Fibroblast of skin of left quadriceps (primary cell): ENCODE measurements at places on chromosomes 5 and 9.

DNA sequence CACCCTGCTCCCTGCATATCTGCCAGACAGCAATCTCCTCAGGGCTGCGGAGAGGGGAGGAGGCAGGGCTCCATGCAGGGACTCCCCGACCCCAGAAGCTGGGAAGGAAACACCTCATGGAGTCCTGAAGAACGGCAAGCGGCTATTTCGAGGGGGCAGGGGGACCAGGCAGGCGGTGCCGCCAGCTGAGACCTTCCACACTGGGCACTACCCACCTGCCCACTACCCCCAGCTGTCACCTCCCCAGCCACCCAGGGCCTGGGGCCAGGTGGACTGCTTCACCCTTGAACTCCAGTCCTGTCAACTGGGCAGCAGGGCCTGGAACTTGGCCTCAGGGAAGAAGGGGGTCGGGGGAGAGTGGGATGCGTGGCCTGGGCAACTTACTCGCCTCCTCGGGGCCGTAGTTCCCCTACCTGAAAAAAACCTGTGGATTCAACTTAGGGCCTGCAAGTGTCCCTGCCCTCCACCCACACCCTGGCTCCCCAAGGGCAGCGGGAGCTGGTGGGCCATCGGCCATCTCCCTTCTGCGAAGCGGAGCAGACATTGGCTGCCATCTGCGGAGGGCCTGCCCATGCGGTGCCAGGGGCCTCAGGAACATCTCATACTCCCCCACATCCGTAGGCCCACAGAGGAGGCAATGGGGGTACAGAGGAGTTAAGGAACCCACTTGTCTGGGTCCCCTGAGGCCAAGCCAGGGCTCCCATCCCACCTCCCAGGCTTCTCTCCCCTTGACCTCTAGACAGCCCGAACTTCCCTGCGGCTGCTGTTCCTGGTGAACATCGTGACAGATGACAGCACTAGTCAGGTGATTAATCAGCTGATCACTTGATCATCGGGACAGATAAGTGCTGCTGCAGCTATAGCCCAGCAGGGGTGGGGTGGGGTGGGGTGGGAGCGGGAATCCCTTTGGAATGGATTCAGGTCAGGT, 18.5 kb upstream of the RALGDS start:
- no peak for DNase-seq

DNA sequence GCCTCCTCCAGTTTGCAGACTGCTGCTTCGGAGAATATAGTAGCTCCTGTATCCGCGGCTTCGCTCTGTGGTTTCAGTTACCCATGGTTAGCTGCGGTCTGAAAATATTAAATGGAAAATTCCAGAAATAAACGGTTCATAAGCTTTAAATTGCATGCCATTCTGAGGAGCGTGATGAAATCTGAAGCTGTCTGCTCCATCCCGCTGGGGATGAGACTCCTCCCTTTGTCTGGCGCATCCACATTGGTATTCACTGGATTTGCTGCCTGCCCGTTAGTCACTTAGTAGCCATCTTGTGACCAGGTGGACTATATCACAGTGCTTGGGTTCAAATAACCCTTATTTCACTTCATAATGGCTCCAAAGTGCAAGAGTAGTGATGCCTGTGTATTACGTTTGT, 36.3 kb downstream of the MSX2 start:
- DNase-seq: no peak

DNA sequence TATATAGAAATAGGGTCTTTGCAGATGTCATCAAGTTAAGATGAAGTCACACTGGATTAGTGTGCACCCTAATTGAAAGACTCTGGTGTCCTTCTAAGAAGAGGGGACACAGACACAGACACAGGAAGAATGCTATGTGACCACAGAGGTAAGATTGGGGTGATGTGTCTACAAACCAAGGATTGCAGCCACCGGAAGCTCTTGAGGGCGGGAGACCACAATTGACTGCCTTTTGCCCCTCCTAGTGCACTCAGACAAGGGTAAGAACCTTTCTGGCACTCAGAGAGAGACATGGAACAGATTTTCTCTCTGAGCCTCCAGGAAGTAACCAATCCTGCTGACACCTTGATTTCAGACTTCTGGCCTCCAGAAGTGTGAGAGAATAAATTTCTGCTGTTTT, 51.2 kb upstream of the ARAP3 start:
- DNase-seq: no peak

GRCh38 chr9:91678807-91679580, 255.4 kb upstream of the NFIL3 start:
- no peak for DNase-seq

- DNase-seq: no peak
Measured at GRCh38 chr9:79896390-79896980, 324.7 kb downstream of the TLE4 start.

DNA sequence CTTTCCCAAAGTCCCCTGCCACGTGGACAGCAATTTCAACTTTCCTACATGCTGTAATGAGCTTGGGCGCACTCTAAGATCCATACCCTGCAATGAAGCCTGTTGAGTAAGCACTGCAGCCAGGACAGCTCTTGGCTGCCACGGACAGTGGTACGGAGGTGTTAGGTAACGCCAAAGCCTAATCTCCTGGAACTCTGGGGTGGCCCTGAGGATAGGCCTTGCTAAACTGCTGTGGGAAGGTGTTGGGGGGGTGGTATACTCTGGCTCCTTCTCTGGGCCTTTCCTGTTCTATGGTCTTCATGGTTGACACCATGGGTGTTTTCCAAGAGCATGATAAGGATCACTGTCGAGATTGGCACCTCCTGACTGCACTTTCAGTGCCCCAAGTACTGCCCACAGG, 66.4 kb upstream of the PITX1 start:
- no peak for DNase-seq

DNA sequence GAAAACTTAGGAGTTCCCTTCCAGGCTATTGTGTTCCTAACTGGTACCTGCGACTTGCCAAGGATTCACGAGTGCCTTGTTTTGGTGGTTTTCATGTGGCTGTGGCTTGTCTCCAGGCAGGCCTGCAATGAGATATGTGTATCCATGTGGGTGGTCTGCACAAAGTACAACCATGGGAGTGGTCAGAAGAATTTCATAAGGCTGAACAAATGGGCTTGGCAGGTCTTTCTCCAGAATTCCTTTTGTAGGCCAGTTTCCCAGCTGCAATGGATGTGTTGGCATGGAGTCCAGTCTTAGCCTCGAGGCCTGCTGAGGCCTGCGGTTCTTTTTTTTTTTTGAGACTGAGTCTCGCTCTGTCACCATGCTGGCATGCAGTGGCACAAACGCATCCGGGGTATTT, 28.8 kb upstream of the MELK start:
- no peak for DNase-seq

DNA sequence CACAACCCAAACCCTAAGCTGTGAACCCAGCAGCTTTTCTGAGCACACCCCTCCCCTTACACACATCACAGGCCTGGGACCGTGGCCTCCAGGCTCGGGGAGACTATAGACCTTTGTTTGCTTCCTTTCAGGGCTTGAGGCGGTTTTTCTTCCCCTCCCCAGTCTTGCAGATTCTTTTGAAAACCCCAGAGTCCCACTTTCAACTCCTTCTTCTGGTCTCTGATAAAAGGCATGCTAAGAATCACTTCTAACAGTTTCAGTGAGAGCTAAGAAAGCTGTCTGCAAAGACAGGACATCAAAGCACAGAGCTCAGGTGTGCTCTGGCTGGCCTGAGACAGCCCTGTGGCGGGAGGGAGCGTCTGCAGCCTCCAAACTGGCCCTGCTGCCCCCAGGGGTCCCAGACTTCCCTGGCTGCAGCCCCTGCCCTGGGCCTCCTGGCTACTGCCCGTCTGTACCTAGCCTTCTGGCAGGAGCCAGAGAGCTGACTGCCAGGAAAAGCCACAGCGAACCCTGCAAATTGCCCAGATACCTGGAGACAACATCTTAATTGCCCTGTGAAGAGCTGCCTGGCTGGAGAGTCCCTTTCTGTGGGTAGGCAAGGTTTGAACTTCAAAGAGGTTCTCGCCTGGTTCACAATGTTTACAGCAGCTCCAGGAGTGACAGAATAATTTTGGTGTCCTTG, 138.9 kb downstream of the GADD45G start:
- no peak for DNase-seq

DNA sequence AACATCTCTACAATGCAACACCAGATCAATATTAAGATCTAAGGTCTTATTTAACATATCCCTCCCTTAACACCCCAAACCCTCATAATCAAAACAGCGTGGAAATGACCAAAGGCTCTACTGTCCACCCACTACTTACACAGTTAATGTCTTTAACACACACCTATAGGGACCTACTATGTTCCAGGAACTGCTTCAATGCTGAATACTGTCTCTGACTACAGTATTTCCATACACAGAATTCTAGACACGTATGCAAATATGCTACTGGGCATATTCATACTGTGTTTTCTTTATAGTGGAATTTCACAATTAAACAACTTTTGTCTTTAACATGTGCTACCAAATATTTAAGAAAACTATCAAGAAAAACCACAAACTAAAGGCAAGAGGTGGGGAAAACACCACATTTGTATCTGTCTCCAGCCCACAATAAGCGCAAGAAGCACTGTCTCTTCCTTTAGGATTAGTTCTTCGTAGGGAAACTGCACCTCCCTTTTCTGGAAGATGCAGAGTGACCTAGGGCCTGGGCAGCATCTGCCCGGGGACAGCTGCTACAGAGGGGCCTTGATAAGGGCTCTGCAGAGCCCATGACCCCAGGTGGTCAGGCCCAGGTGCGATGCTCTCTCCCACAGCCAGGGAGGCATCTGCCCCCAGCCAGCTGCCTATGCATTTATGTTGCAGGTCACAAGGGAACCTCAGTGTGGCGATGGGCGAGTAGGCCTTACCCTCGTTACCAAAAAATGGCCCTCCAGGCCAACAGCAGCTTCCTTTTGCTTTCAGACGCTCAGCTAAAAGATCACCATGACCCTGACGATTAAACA, 55.2 kb downstream of the PSMB7 start:
- no peak for DNase-seq

DNA sequence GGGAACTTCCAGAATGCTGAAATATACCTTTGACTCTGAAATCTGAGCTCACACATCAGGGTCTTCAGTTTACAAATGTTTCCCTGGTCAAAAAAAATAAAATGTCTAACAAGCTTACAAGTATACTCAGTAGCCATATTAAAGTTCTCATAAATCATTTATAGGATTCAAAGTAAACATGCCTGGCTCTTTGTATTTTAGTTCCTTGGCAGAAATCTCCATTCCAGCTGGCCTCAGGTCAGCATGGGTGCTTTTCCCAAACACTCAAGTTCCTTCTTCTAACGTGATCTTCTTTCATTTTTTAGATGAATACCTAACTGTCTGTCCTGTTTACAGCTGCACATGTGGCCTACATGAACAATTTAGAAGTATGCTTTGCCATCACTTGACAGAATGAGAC, 263.2 kb downstream of the GAS1 start:
- DNase-seq: no peak

DNA sequence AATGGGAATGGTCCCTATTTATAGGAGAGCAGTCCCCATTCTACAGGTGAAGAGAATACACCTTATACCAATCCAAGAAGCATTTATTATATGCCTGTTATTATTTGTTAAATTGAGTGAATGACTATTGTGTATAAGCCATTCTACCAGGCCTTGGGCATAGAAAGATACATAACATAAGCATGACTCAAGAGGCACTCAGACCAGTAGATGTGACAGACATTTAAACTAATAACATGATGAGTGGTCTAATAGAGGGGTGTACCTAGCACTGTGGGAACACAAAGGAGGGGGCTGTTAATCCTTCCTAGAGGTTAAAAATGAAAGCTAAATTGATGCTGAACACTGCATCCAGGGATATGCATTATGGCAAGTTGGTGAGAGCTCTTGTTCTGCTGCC, 145.0 kb upstream of the TNC start:
- DNase-seq: no peak

GRCh38 chr5:144304688-144305087, 134.0 kb downstream of the KCTD16 start:
- DNase-seq: no peak

GRCh38 chr9:112861155-112861554, 29.5 kb downstream of the SLC46A2 start:
- DNase-seq: no peak

- DNase-seq: no peak
Measured at GRCh38 chr5:177132136-177133095, 1.2 kb upstream of the NSD1 start.

DNA sequence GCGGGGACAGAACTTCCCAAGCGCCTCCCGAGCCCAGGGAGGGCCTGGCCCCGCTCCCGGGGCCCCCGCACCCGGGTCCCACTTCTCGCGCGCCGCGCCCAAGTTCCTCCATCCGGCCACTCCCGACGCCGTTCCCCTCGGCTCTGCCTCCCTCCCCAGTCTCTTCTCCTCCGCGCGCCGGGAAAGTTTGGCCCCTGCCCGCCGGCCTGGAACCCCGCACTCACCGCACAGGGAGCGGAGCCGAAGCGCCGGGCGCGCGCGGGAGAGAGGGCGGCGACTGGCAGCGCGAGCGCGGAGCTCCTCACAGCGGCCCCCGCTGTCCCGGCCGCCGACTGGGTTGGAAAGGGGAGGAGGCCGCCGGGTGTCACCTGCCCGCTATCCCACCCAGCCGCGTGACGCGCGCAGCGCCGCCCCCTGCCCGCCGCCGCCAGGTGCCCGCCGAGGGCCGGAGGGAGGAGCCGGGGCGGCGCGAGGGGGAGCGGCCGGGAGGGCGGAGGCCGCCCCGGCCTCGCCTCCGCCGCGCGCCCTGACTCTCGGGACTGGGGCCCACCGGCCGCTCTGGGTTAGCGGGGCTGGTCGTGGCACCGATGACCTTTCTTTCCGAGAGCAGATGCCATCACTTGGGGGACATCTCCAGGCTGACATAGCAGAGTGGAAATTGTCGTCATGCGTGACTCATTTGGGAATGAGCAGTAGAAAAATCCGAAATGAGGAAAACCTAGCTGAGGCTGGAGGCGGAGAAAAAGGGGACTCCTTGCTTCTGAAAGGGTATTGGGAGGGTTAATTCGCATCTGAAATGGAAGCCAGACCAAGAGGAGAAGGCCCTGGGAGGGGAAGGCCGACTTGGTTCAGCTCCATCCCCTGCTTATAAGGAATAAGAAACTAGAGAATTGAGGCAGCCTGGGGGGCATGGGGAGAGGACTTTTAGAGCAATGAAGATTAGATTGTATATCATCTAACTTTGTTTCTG, at the start of gene ELOVL7:
Gene ELOVL7 (minus strand): TSS at position 334 of the 970 bp plus-strand sequence. CDS start 56,872 bp downstream, outside the sequence.
- no peak for DNase-seq

DNA sequence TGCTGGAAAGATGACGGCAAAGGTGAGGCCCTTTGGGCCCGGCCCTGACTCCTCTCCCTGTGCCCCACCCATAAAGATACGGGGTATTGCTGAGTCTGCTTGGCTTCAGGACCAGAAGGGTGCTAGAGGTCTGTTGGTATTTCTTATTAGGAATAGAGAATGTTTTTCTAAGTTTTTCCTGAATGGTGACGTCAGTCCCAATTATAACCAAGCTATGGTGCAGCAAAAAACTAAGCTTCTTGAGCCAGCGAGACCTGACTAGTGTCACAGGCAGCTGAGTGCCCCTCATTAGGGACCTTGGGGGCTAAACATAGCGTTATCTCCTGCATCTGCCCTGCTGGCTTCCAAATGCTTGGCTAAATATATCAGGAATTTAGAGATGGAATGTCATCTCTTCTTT, 151.0 kb upstream of the TBC1D2 start:
- no peak for DNase-seq

DNA sequence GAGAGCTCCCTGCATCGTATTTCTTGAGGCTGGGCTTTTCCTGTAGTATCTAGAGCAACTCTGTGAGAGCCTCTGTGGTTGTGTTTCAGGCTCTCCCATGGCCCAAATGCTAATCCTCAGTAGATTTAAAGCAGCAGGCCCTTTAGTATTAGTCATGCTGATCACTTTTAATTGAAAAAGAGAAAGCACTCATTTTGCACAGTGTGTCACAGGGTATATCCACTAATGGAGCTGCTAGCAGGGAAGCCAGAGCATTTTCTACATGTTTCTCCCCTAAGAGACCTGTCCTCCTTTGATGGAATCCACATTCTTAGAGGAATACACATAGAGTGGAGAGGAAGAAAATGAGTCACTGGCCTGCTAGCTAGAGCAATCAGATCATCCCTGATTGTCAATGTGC, 348.5 kb downstream of the TMEM232 start:
- peak; percentile 87 for DNase-seq
